ENCODE measurements at places on chromosomes 3 and 15.

- no peak for DNase-seq
These were observed 164.5 kb downstream of the ZMAT3 start for GRCh38 chr3:178907081-178907480.

- no peak for DNase-seq
These were observed 764.2 kb downstream of the NTRK3 start for GRCh38 chr15:87492321-87492720.

- no peak for DNase-seq
These were observed 24.9 kb downstream of the ERC2 start for GRCh38 chr3:56443372-56443771.

GRCh38 chr3:179098388-179099077 is 26.9 kb upstream of the ZMAT3 start:
- no peak for DNase-seq

DNA sequence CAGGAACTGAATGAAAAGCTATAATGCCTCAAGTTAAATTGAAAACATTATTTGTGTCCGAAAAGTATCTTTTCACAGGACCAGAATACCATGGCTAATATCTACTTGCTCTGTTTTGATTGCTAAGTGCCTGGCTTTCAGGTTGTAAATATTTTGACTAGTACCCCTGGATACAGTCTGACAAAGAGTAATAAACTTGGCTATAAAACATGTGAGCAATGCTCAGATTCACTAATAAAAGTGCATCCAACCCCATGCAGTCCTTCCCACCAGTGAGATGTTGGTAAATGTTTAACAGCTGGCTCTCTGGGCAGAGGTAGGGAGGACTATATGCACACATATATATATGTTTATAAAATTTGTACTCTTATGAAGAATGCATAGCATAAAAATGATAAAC is 281.8 kb upstream of the TGFBR2 start:
- no peak for DNase-seq

DNA sequence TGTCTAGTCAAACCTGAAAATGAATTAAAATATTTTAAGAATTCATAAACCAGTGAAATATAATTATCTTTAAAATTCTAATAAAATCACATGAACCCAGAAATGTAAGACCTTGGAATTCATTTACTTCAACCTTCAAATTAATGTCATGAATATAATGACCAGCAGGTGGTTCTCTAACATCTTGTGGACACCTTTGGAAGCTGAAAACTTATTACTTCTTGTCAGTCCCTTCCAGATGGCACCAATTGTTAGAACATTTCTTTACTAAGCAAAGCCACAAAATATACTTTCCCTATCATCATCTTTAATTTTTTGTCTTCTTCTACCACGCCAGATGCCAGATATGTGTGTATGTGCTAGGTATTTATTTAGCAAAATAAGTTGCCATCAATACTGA is 240.0 kb downstream of the MBNL1 start:
- no peak for DNase-seq

- DNase-seq: no peak
These were observed 14.8 kb upstream of the LCTL start for GRCh38 chr15:66580643-66581042.

GRCh38 chr3:193894121-193894863 is 241.7 kb upstream of the HES1 start:
- no peak for DNase-seq
